Activated naive CD4-positive, alpha-beta T cell treated with anti-CD3 and anti-CD28 coated beads, Interleukin-2, amount 50 U/mL, for 16 hours (primary cell): ENCODE measurements at places on chromosomes 1 and 21.

DNA sequence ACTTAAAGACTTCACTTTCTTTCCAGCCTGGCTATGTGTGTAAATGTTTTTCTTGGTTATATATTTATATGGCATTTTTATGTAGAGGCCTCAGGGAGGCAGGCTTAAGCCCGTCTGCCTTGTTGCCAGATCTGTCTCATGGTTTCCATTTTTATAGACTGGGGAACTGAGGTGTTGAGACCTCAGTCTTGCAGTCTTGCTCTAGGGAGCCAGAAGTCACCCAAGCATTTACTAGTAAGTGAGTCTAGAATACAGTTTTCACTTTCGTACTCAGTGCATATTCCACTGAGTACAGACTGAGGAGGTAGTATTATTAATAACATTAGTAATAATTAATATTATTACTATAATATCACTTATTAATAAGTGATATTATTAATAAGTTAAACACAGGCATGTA, 161.4 kb downstream of the UCK2 start:
- DNase-seq: no peak

GRCh38 chr1:183841550-183841949, 36.6 kb downstream of the RGL1 start:
- DNase-seq: no peak

DNA sequence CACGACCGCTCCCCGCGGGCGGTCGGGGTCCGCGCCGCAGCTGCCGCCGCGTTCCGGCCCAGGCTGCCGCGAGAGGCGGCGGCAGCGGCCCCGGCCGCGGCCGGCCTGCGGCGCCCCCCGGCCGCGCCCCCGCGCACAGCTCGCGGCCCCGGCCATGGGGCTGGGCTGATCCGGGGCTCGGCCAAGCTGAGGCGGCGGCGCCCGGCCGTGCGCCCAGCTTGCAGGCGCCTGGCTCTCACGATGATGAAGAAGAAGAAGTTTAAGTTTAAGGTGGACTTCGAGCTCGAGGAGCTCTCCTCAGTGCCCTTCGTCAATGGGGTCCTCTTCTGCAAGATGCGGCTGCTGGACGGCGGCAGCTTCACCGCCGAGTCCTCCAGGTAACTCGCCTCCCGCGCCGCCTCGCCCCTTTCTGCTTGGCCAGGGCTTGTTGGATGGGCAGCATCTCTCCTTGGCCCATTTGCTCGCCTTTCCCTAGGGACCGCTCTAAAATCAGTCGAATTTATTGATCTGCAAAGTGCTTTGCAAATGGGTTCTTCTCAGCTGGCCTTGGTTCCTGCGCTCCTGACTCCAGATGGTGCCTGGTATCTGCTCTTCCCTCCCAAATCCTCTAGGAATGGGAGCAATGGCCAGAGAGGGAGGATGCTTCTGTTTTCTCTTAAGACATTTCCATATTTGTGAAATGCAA, 431 bp downstream of the EEIG2 start:
- peak; percentile 21 for DNase-seq

- no peak for DNase-seq
Measured at GRCh38 chr21:42113926-42114409, 42.9 kb downstream of the UMODL1 start.

GRCh38 chr1:87204441-87204840, 124.2 kb upstream of the LMO4 start:
- DNase-seq: no peak

GRCh38 chr1:208837242-208837641, 593.1 kb upstream of the PLXNA2 start:
- DNase-seq: no peak

DNA sequence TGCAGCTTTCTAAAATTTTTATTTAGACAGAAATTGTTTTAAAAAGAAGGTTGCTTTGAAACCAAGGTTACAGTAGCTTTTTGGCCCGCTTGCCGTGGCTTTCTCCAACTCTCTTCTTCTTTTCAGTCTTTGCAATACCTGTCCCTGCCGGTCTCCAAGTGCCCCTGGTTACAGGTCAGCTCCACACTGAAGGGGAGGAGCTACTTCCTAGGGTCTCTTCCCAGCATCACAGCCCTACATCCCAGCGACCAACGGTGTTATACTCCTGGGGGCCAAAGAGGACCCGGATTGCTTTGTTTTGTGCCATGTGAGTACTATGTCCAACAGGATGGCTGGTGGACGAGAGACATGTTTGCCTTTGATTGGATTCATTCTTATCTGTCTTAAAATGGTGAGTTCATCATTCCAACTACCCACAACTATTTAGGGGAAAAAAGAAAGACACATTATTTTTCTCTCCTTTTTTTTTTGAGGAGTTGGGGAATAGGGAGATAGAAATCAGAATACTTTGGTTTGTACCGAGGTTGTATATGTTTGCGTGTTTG, at the start of gene FNDC7:
Gene FNDC7, plus strand, starts transcription at position 303 of the 545 bp plus-strand sequence. Its CDS starts 26 bp downstream, at position 329.
- DNase-seq: no peak

- peak; percentile 79 for DNase-seq
Measured at GRCh38 chr1:151156515-151156819, at the start of gene TNFAIP8L2. Gene TNFAIP8L2 (plus strand): TSS chr1:151156649. CDS start chr1:151158698, 2,049 bp downstream.

- DNase-seq: no peak
Measured at GRCh38 chr1:161198897-161199431, at the start of gene ADAMTS4. Gene ADAMTS4 (minus strand): TSS chr1:161199054. CDS start chr1:161198627, 427 bp downstream.

DNA sequence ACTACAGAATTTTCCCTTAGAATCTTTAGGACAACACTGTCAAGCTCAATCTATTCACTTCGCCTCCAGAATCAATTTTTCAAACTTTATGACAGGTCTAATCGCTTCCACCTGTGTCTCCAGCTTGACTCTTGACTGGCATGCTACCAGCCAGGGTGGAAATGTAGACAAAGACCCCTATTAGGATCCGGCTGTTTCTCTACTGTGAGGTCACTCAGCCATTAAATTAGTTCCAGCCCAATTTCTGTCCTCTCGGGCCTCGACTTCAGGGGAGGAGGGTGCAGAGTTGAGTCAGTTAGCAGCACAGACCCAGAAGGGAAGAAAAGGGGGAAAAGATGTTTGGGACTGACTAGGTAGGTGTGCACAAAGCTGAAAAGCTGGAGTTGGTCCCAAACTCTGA, 78.5 kb downstream of the HLCS start:
- no peak for DNase-seq

DNA sequence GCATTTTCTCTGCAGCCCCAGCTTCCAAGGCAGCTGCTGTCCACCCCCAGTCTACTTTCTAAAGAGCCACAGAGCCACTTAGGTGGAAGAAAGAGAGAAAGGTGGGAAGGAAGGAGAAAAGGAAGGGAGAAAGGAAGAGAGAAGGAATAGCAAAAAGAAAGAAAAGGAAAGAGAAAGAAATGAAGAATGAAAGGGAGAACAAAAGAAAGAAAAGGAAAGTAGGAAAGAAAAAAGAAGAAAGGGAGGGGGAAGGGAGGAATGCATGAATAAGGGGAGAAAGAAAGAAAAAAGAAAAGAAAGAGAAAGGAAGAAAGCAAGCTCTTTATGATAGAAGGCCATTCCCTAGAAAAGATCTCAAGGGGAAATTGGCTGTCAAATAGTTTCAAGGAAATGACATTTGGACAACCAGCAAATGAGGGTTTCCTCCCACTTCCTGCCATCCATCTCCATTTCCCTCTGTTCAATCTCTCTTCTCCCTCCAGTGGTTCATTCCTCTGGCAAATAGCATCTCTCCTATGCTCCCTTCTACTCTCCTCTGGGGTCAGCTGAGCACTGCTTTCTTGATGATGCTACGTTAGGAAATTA, 3.4 kb upstream of the CSF1 start:
- DNase-seq: no peak

- DNase-seq: no peak
Measured at GRCh38 chr1:150514913-150515327, 632 bp upstream of the FALEC start.

GRCh38 chr1:59892841-59893811, 33.4 kb downstream of the CYP2J2 start:
- DNase-seq: no peak

DNA sequence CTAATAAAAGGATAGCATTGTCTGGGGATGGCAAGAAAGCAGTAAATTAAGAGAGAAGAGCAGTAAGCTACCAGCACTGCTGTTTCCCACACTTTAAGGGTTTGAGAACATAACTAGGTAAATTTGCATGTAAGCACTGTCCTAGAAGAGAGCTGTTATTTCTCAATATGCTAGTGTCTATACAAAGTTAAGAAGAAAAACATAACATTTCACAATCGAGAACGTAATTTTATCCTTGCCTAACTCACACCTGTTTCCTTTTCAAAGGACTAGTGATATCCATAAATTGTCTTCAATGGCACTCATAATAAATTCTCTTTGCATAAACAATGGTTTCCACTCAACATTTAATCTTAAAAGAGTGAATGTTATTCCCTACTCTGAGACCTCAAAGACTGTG, 576.0 kb downstream of the PTBP2 start:
- DNase-seq: no peak
